ENCODE measurements at places on chromosomes 13 and 19.
A peak's percentile ranks its signal among the peaks of the same experiment; 100 is the strongest.

GRCh38 chr13:97932036-97932435, 21.4 kb upstream of the IPO5 start:
- no peak for DNase-seq

DNA sequence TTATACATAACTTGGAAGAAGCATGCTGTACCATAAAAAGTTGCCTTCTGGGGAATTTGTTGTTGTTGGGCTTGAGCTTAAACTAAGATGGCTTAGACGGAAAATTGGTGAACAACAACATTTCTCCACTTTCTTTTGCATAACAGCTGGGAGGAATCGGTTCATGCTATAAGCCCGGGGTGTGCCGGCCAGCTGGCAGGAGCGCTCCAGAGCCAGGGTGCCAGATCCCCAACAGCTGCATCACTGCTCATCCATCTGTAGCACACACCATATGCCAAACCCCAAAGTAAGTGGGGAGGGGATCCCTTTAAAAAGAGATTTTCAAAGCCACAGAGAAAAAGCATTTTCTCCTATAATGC, 419.5 kb upstream of the ARGLU1 start:
- DNase-seq, result no peak

DNA sequence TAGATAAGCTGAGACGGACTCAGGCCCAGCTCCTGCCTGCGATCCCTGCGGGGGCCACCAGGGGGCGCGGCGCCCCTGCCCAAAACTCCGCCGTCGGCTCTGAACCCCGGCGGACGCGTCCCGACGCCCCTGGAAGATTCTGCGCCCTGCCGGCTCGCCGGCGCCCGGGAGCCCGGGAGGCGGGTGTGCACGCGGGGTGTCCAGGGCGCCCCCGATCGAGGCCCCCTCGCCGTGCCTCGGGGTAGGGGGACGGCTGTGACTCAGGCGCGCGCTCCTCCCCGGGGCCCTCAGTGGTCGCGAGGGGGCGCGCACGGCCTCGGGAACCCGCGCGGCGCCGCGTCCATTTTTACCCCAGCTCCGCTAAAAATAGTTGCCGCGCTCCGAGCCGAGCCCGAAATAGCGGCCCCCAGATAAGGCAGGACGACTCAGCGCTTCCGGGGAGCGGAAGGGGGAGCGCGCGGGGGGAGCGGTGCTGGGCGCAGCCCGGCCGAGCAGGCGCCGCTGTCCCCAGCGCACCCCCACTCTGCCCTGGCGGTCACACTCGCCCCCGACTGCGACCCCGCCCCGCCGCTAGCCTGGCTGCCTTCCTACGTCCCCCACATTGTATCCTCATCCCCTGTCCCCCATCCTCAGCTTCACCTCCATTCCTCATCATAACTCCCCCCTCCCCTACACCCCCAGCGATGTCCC, 16.0 kb upstream of the ERCC1 start:
- peak; percentile 92 for DNase-seq

- no peak for DNase-seq
These were observed 28.8 kb downstream of the HTR2A start for GRCh38 chr13:46868091-46868490.

DNA sequence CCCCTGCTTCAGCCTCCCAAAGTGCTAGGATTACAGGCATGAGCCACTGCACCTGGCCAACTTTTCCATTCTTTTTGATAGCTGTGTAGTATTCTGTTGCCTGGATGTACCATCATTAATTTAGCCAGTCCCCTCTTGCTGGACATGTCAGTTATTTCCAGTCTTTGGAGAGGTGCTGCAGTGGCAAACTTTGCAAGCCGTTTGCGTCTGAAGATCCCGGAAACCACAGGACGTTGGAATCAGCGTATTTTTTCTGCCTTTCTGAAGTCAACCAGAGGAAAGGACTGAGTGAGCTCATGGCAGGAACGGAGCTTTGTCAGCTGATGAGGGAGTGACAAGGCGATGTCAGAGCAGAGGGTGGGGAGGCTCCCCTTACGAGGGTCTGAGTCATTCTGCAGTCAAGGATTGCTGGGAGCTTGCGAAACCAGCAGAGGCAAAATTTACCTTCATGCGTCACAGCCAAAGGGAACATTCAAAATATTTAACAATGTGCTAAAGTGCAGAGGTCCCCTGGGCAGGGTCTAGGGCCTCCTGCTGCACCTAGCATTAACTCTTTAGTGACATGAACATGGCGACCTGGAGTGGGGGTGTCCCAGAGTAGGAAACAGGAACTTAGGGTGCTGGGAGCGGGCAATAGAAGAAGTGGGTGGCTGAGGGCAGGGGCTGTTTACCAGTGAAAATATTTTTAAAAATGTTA, 5.6 kb downstream of the C5AR1 start:
- DNase-seq, result peak; percentile 87

- DNase-seq, result no peak
These were observed 54.5 kb downstream of the TSSK6 start for GRCh38 chr19:19460761-19461265.

DNA sequence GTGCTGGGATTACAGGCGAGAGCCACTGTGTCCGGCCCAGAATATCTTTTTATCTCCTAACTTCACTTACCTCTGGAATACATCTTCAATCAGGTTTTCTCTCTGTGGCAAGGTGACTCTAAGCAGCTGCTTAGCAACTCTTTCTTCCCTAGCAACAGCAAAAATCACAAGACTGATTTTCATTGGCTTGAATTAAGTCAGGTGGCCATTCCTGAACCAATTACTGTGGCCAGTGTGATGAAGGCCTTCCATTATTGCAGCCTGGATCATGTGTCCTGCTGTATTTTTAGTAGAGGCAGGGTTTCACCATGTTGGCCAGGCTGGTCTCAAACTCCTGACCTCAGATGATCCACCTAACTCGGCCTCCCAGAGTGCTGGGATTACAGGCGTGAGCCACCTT, 9.0 kb upstream of the LTBP4 start:
- peak; percentile 35 for DNase-seq

DNA sequence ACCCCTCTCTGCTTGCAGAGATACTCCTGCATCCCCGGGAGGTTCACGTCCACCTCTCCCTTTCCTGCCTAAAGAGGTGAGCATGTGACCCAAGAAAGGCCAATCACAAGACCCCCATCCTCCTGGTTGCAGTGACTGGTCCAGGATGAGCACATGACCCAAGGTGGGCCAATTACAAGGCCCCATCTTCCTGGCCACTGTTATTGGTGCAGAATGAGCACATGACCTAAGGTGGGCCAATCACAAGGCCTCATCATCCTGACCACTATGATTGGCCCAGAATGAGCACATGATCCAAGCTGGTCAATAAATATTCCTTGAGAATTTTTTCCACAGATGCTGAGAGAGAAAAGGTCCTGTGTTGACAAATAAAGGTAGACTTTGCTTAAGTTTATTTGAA, 350.7 kb downstream of the EFNB2 start:
- no peak for DNase-seq

DNA sequence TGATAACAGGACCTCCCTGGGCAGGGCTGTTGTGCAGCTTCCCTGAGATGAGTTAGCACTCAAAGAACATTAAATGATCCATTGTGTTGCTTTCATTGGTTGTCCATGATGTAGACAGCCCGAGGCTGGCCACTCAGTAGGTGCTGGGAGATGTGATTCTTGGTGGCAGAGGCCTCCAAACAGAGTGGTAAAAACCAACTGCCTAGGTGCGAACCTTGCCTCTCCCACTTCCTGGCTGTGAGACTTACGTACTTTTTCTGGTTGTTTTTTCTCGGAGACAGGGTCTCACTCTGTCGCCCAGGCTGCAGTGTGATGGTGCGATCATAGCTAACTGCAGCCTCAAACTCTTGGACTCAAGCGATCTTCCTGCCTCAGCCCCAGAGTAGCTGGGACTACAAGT, 6.2 kb downstream of the SARS2 start:
- DNase-seq, result no peak

DNA sequence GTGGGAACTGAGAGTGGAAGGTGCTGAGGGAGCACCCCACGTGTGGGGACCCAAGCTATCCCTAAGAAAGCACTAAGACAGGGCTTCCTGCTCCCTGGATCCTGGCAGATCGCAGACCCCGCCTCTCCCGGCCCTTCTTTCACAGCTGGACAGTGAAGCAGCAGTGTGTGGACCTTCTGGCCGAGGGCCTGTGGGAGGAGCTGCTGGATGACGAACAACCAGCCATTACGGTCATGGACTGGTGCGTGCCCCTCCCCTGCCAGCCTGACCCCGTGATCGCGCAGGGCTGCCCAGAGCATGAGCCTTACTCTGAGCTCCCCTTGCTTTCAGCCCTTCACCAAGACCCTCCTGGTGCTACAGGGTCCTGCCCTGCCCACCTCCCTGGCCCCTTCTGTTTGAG, 2.3 kb downstream of the NCCRP1 start:
- DNase-seq, result no peak

GRCh38 chr13:104006625-104007075, 940.4 kb upstream of the SLC10A2 start:
- no peak for DNase-seq

DNA sequence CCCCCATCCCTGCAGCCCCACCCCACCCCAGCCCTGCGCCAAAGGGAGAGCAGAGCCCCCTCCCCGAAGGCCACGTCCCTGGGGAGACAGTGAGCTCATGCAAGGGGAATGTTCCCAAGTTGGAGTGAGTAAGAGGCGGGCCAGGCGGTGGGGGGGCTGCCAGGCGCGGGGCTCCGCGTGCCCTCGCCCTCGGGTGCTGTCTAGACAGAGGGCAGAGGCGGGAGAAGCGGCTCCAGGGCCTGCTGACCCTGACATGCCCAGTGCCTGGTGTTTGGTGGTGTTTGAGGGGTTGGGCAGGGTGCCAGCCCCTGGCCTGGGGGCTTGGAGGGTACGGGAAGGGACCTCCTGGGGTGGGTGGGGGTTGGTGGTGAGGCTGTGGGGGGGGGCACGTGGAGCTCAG, 1.0 kb downstream of the FSTL3 start:
- DNase-seq, result peak; percentile 64

- peak; percentile 100 for DNase-seq
These were observed at the start of gene EGLN2 for GRCh38 chr19:40798683-40799557. EGLN2 (plus strand) TSS chr19:40799191; CDS start chr19:40800573, 1,382 bp downstream.

DNA sequence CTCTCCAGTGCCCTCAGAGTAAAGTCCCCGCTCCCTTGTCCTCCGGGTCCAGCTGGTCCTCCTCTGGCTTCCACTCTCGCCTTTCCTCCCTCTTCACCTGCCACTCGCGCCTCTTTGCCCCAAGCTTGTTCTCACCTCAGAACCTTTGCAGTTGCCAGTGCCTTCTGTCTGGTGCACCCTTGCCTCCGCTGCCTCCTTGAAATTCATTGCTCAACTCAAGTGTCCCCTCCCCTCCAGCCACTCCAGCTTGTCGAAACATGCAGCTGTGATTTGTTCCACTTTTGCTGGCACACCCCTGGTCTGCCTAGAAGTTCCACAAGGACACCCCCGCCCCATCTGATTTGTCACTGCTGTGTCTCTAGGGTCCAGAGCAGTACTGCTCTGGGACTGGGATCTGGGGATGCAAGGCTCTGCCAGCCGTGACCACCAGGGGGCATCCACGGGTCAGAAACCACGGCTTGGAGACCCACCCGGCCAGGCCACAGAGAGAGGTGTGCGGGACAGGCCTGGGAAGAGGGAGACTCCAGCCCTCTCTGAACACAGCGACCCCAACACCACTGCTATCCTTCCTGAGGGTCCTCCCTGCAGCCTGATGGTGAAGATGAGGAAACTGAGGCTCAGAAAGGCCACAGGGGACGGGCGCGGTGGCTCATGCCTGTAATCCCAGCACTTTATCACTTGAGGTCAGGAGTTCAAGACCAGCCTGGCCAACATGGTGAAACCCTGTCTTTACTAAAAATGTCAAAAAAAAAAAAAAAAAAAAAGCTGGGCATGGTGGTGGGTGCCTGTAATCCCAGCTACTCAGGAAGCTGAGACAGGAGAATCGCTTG, 49.9 kb downstream of the AP1M1 start:
- peak; percentile 88 for DNase-seq

- no peak for DNase-seq
These were observed 6.3 kb upstream of the SPIB start for GRCh38 chr19:50412419-50412818.

DNA sequence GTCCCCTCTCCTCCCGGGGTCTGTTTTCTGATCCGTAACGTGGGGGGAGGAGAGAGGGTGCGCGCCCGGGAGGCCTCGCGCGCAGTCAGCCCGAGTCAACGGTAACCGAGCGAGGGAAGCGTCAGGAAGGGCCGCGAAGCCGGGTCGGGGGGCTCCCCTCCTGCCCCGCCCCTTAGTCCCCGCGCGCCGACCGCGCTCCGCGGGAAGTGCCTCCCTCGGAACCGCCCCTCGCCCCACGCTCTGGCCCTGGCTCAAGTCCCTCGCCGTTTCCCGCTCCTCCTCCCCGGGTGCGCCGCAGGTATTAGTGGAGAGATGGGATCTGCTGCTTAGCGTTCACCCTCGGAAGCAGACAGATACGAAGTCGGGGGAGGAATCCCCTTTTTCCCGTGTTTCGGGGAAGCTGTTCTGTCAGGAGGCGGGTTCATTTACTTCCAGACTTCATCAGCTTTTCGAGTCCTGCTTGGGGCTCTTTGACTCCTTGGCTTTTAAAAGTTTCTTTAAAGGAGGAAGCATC, 770 bp downstream of the HNRNPM start:
- DNase-seq, result peak; percentile 26

DNA sequence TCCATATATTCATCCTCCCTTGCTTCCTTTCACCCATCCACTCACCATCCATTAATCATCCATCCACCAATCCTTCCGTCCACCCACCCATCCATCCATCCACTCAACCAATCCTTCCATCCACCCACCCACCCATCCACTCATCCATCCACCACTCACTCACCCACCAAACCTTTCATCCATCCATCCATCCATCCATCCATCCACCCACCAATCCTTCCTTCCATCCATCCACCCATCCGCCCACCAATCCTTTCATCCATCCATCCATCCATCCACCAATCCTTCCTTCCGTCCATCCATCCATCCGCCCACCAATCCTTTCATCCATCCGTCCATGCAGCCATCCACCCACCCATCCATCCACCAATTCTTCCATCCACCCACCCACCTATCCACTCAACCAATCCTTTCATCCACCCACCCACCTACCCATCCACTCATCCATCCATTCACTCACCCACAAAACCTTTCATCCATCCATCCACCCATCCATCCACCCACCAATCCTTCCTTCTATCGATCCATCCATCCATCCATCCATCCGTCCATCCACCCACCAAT, 3.0 kb downstream of the SBK3 start:
- no peak for DNase-seq

DNA sequence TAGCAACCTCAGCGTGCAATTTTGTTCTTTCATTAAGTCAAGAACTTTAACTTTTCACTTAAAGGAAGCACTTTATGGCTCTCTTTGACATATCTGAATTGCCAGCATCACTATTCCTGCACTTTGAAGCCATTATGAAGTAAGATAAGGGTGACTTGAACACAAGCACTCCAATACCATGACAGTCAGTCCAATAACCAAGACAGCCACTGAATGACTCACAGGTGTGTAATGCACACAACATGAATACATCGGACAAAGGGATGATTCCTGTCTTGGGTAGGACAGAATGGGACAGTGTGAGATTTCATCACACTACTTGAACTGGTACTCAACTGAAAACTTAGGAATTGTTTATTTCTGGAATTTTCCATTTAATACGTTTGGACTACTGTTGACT, 233.7 kb upstream of the IPO5 start:
- DNase-seq, result no peak

DNA sequence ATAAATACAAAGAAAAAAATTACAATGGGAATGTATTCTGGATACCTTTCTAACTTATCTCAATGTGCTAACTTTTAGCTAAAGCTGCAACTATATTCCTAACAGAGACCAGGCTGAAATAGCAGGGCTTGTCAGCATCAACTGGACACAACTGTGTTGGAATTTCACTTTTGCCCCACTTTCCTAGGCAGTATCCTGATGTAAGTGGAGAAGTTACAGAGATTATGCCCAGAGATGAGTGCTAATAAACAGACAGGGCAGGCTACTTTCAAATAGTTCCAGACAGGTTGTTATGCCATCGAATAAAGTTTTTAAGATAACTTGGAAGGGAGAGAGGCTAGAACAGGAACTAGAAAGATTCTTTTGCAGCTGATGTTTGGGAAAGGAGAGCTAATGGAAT, 201.9 kb downstream of the KCTD12 start:
- DNase-seq, result no peak

All from Calu3 (cell line).